ENCODE measurements at places on chromosomes 7 and 10. TPM values are rescaled to one million over a fixed set of nuclear protein-coding genes. Genes with fewer than 3 reads are reported as not detected.

Gene OPN1SW
- total RNA-seq = not detected

Gene UCN3
- not detected for total RNA-seq

Gene PARD3
- total RNA-seq = 27.7 TPM

Gene MMD2
- not detected for total RNA-seq

Gene ITGB8
- total RNA-seq = 6.1 TPM

Gene VAX1
- total RNA-seq = not detected

Gene GRID2IP
- not detected for total RNA-seq

Gene PDLIM1
- 200 TPM for total RNA-seq

Gene ACHE
- 1.9 TPM for total RNA-seq

Gene TNS3
- 152 TPM for total RNA-seq

Gene FOXI2
- not detected for total RNA-seq

Gene MRC1
- total RNA-seq = 267 TPM

Gene CLDN15
- total RNA-seq = 13.3 TPM

Gene BHLHA15
- total RNA-seq = 0.67 TPM

Gene NYAP1
- total RNA-seq = 1.2 TPM

Gene PTPRN2
- total RNA-seq = 2.6 TPM

Data from mesenteric fat pad (tissue), 1 donor.